ENCODE measurements at places on chromosomes 12 and 14.

DNA sequence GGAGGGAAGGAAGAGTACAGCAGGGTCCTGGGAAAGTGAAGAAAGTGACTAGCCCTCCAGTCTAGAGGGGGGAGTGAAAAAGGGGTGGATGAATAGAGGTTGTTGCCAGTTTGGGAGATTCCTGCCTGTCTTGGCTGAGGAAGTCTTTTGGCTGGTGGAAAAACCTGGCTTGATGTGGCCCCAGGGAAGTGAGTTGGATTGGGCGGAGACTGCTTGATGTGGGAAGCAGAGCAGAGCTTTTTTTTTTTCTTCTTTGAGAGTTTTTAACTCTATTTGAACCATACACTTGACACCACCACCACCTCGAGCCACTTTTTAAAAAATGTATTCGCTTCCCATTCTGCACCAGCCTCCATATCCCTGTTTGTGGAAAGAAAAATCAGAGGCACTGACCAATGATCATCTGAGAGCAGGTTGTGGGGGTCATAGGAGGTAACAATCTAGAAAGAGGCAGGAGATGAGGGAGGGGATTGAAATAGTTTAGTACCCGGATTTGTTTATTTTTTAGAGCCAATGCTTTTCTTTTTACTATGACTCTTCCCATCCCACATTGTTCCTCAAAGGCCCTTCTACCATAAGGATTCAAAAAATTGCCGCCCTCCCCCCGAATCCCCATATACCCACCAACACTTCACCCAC is 690 bp upstream of the DTX3 start:
- no peak for DNase-seq

DNA sequence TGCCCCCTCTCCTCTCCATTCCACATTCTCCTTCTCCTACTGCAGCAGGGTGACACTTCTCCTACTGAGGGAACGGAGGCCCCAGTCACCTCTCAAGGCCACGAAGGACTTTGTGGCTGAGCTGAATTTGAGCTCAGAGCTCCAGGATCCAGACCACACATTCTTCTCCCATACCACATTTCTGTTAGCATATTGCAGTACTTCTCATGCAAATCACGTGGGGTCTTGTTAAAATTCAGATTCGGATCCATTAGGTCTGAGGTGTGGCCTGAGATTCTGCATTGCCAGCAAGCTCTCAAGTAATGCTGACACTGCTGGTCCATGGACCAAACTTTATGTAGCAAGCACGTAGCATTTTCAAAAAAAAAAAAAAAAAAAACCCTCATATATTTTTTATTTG is 9.6 kb upstream of the IFI27L2 start:
- no peak for DNase-seq

- DNase-seq: no peak
Measured at GRCh38 chr14:103022002-103022684, 35.2 kb downstream of the CDC42BPB start.

DNA sequence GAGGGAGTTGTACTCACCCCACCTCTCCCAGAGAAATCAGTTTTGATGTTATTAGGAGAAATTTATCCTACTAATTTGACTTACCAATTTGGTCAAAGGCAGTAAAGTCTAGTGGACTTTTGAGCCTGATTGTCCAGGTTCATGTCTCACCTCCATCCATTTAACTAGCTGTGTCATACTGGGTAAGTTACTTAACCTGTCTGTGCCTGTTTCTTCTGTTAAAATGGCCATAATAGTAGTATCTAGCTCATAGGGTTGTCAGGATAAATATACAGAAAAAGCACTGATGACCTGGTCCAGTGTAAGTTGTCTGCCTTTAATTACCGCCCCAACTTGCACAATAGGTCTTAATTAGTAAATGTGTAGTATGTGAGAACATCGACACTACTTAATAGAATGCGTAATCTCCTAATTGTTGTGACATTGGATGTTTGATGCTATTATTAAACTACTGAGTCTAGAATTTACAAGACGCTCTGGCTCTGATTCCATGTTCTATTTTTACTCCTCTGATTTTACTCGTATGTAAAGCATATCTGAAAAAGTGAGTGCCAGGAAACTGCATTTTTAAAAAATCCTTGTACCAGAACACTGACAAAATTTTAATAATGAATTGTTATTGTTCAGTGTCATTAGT is 1.5 kb downstream of the RAB21 start:
- DNase-seq: no peak

DNA sequence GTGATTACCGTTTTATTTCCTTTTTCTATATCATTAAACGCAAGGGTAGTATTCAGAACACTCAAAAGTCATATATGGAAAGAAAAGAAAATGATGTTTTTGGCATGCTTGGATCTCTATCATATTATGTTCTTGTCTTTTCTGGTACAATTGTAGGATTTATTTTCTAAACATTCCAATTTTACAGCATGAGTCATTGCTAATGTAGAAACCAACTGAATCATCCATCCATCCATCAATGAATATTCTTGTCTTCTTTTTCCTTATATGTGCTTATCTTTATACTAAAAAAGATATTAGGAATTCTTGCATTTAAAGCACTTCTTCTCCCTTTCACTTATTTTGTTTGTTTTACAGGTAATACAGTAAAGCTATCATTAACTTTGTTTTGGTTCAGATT is 20.4 kb upstream of the AMIGO2 start:
- no peak for DNase-seq

- DNase-seq: no peak
Measured at GRCh38 chr12:91441993-91442952, 259.7 kb upstream of the DCN start.

DNA sequence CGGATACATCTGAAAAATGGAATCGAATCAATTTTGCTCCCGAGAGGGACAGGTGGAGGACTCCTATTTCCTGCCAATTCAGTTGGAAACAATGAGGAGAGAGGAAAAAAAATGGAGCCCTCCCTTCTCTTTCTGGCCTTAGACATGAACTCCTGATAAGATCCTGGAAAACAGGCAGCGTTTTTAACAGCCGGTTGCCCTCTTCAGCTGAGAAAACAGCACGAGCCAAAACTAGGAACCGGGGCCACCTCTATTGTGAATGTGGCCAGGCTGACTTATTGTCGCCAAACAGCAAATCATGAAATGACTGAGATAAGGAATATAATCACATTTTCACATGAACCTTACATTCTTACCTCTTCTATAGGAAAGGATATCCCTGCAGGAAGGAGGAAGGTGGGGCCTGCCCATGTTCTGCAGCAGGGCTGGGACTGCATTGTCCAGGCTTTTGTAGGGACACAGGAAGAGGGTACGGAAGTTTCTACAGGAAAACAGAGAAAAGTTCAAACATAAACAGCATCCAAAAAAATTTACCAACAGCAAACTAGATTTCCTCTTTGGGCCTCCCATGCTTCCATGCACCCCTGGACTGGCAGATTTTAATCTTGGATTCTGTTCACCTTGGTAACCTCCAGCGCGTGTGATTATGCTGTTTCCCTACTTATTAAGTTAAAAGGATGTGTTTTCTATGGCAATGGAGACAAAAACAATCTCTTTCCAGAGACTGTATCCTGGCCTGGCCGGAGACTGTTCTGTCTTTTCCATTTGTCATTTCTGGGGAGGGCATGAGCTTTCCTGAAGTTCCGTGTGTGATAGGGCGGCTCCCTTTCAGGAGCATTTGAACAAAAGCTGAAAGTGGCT is 29.0 kb upstream of the ELK3 start:
- no peak for DNase-seq

GRCh38 chr12:57270966-57271470 is 20.0 kb upstream of the STAC3 start:
- DNase-seq: no peak

DNA sequence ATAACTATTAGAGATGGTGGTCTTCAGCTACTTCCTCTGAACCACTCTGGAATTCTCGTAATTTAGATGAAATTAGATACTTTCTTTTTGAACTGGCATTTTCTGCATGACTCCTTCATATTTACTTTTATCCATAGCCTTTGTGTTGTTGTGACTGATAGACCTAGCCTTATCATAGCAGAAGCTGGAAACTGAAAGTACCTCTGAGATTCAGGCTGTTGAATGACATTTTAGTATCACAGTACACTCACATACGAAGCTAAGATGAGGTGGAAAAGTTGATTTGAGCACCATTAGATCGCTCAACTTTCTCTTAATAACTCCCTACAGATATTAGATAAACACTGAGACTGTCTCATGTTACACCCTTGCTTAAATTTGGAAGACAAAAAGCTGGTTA is 525.1 kb upstream of the FBXO33 start:
- no peak for DNase-seq

DNA sequence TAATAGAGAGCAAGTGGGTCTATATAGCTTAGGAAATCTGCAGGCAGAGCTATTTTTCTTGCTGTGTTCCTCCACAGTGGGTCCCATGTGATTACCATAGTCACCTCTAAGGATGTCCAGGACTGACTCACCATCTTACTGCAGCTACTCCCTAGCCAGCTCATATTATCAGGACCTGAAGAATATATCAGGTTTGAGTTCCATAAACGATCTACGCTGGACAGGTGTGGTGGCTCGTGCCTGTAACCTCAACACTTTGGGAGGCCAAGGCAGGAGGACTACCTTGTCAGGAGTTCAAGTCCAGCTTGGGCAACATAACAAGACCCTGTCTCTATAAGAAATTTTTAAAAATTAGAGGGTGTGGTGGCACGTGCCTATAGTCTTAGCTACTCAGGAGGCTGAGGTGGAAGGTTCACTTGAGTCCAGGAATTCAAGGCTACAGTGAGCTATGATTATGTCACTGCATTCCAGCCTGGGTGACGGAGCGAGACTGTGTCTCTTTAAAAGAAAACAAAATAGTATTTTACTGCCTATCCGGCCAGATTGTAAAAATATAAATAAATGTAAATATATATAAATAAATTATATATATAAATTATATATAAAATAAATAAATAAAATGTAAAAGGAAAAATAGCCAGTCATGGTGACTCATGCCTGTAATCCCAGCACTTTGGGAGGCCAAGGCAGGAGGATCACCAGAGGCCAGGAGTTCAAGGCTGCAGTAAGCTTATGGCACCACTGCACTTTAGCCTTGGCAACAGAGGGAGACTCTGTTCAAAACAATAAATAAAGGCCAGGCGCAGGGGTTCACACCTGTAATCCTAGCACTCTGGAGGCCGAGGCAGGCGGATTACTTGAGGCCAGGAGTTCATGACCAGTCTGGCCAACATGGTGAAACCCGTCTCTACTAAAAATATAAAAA is 6.9 kb upstream of the SPRYD4 start:
- DNase-seq: no peak

DNA sequence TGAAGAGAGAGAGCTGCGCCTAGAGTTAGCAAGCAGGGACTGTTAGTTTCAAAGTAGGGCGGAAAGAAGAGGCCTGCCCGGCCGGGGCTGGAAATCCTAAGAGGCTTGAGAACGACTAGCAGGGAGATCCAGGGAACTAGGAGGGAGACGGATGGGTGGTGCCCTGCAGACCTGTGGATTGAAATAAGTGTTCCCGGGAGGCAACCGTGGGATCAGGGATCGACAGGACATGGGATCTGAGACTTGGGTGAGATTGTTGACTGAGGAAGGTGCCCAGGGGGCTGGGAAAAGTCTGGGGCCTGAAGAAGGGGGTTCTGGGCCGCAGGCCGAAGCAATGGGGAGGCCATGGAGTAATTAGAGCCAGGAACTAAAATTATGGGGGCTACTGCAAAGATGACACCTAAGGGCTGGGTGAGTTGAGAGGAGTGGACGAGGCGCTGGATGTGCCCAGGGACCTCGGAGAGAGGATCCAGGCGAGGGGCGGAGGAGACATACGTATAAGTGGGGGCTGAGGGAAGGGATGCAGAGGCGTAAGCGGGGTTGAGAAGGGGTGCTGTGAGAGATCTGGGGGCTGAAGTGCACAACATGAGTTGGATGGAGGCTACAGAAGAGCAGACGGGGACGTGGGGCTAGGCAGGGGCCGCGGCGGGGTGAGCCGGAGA is 635 bp downstream of the LTA4H start:
- DNase-seq: no peak

DNA sequence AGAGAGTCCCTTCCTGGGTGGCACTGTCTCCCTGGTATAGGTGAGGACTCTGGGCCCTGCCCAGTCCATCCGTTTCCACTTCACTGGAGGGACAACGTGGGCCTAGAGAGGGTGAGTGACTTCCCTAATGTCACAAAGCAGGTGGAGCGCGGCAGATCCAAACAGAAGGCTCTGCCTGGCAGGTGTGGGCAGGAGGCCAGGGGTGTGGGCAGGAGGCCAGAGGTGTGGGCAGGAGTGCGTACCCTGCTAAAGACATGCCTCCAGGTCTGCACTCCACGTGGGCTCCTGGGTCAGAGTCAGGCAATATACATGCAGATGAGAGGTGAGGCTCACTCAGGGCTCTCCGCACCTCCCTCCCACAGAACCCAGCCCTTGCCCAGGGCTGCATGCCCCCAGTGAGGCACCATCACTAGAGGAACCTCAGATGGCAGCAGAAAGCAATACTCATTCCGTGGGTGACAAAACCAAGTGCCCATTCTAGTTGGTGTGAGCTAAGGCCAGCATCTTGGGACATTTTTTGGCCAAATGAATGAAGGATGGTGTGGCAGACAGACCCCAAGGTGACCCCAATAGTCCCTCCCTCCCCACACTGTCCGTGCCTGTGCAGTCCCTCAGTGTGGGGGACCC is 271.6 kb upstream of the RTL1 start:
- DNase-seq: no peak

DNA sequence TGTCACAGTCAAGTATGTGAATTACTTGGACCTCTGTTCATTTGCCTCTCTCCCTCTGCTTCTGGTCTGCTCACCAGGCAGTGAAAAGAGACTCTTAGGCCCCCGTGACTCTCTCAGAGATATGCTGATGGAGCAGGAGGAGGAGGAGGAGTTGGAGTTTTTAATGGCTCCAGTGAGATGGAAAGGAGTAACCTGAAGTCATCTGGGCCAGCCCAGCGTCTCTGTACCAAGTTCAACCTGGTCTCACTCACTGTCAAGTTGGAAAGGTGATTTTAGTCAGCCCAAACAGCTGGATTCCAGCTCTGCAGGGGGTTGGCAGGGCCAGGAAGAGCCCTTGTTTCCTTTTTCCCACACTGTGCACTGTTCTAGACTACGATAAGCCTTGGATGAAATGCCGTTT is 48.6 kb downstream of the SH2B3 start:
- DNase-seq: no peak

DNA sequence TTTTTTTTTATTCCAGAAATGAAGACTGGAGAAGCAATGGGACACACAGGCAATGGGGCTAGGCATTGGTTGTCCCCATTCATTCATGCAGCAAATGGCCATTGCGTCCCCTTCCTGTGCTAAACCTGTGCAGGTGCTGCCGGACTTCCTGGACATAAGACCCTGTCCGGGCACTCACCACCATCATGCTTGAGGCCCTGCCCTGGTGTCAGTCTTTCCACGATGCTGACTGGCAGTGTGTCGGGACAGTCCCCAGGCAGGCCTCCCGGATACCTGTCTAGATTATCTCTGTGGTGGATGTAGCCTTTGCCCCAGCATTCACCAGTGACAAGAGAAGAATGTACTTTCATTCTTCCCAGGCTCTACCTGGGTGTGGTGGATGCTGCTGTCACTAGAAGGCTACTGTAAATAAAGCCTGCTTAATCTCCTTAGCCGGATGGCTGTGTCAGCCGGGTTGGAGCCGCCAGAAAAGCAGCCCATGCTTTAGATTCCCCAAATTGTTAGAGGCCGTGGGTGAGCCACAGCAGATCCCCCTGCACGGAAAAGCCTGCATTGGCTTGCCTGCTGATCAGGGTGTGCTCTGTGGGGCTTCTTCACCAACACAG is 94.5 kb upstream of the PARP11 start:
- DNase-seq: no peak

GRCh38 chr12:4147031-4147481 is 126.5 kb upstream of the CCND2 start:
- no peak for DNase-seq
